ENCODE measurements at places on chromosomes 1 and 21.

- DNase-seq, result no peak
These were observed 60.9 kb downstream of the SIPA1L2 start for GRCh38 chr1:232568906-232569553.

DNA sequence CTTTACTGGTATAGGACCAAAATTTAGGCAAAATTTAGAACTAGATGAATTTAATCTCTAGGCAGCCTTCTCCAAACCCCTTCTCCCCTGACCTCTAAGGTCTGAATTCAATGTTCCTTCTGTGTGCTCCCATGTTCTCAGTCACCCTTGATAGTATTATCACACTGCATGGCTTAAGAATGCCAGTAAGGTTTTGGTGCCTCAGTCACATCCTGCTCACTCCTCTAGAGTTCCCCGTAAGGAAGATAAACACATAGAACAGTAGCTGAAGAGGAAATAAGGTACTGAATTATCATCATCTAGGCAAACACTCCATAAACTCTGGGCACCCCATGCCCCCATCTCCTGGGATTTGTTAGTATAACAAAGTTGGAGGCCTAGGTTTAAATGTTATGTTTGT, 18.2 kb downstream of the PRRX1 start:
- DNase-seq, result no peak

DNA sequence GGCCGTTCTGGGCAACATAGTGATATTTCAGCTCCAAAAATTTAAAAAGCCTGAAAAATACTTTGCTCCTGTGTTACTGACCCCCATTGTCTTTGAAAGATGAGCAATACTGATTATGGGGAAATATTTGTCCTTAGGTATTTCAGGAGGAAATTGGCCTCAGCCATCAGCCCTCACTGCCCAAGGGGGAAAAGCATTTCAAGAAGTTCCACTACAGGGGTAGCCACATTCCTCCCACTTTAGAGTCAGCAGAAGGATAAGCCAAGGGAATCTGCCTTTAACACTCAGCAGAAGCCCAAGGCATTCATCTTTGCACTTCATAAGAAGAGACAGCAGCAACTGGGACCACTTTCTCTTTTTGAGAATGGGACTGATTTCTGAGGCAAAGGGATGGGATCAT, 40.5 kb upstream of the ZNF326 start:
- no peak for DNase-seq

DNA sequence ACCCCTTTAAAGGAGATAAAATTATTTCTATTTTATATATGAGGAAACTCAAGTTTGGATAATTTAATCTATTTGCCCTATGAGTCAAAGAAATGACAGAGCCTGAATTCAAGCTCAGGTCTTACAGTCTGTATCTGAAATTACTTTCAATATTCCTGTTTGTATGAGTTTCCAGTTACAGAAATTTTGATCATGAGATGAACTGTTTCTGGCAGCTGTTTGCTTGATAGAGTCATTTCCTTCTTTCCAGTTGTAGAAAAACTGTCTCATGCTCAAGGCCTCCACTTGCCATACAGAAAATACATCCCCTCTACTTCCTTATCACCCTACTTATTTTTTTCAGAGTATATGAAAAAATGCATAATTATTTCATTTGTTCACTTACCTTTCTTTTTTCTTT, 87.6 kb downstream of the PTPRC start:
- no peak for DNase-seq

All from NCI-H2081 treated with DMSO at 0.1 percent for 48 hours (cell line).